ENCODE measurements at places on chromosomes 11 and 22.

DNA sequence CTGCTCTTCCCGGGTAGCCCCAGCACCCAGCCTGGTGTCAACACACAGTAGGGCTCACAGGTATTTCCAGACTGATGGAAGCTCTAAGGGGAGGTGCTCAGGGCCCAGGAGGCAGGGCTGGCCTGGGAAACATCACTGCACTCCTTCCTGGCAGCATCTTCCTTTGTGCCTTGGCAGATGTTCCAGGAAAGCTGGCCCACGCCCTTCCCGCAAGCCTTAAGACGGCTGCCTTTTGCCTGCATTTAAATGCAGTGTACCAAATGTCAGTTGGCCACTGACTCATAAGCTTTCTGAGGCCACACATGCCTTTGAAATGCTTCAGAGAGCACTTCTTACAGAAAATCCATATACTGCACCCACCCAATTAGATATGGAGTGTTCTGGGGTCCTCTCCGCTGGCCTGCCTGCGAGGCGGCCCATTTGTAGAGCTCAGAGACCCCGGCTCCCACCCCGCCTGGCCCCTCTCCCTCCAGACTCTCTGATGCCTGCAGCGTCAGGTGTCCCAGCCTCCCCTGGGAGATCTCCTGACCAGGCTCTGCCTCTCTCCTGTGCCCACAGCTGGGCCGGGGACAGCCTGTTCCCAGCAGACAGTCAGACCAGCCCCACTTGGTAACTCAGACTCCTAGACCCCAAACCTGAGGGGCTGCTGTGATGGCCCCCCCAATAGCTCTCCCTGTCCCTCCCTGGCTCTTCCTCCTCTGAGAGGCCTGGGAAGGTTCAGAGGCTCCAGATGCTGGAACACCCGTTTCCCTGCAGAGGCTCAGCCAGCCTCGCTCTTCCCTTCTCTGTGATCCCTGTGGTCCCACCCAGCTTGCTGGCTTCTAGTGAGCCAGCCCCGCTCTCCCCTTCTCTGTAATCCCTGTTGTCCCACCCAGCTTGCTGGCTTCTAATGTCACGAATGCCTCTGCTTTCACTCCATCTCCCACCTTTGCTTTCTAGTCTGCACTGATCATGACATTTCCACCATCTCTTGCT, 47.6 kb upstream of the THY1 start:
- peak; percentile 46 for DNase-seq

- peak; percentile 34 for DNase-seq
These were observed 112.1 kb upstream of the DRD2 start for GRCh38 chr11:113587308-113587739.

GRCh38 chr22:35568751-35569739, 28.4 kb downstream of the RASD2 start:
- DNase-seq, result peak; percentile 57

- no peak for DNase-seq
These were observed 69.2 kb upstream of the RRM1 start for GRCh38 chr11:4025248-4025966.

- DNase-seq, result no peak
These were observed 30.9 kb downstream of the ANO1 start for GRCh38 chr11:70109006-70109405.

DNA sequence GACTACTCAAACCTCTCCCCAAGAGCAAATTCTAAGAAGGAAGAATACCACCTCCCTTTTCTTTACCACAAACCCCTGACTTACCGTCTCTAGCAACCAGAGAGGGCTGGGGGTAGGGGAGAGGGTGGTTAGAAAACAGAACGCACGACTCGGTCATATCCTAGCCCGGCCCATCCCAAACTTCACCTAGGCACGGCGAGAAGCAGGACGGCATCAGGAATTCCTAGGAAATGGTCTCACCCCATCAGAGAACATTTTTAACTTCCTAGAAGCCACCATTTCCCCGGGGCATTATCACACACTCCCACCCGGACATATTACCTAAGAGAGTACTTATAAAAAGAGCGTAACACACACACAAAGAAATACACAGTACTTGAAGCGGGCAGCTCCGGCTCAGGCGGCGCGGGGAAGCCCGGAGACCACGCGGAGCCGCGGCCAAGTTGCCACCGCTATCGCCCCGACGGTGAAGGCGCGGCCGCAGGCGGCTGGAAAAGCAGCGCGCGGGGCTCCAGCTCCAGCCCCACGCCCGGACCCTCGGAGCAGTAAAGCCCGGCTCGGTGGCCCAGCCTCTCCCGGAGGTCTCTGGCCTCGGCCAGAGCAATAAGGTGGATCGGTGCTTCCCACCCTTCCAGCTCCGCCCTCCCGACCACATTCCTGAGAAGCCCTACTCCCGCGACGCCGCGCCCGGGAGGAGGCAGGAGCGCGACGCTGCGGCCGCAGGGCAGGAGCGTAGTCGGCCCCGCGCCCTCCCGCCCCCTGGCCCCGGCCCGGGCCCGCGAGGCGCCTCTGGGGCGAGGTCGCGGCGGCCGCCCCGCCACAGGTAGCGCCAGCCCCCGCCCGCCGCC, 878 bp downstream of the RRAS2 start:
- DNase-seq, result peak; percentile 45

GRCh38 chr11:72643547-72643946, 30.7 kb downstream of the PDE2A start:
- DNase-seq, result peak; percentile 71

- no peak for DNase-seq
These were observed 20.5 kb upstream of the ETS1 start for GRCh38 chr11:128607819-128608218.

- DNase-seq, result peak; percentile 32
These were observed 33.3 kb upstream of the NNMT start for GRCh38 chr11:114262681-114263512.

DNA sequence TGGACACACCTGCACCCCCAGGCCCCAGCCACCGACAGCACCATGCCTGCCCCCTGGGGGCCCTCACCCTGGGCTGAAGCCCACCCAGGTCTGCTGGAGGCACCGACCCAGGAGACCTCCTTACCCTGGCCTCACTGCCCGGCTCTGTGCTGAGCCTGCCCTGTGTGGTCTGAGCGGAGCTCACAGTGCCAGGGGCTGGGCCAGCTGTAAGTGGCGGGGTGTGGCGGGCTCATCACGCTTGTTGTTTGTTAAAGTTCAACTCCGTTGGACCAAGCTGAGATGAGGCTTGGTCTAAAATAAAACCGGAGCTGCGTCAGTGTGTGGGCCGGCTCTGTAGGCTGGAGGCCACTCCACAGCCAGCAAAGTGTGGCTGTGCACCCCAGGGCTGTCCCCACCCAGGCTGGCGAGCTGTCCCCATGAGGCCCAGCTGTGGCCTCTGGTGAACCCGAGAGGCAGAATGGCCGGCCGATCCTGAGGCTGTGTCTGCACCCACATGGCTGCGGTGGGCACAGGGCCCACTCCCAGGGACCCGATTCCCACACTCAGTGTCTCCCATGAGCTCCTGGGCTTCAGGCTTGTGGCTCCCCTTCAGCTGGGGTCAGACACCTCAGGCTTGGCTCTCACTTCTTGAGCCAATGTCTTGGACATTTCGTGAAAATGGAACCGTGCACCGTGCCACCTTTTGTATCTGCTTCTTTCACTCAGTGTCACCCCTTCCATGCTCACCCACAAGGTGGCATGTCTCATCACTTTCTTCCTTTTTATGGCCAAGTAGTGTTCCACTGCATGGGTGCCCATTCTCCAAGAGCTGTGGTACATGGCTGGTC, 137.9 kb downstream of the CTTN start:
- no peak for DNase-seq

DNA sequence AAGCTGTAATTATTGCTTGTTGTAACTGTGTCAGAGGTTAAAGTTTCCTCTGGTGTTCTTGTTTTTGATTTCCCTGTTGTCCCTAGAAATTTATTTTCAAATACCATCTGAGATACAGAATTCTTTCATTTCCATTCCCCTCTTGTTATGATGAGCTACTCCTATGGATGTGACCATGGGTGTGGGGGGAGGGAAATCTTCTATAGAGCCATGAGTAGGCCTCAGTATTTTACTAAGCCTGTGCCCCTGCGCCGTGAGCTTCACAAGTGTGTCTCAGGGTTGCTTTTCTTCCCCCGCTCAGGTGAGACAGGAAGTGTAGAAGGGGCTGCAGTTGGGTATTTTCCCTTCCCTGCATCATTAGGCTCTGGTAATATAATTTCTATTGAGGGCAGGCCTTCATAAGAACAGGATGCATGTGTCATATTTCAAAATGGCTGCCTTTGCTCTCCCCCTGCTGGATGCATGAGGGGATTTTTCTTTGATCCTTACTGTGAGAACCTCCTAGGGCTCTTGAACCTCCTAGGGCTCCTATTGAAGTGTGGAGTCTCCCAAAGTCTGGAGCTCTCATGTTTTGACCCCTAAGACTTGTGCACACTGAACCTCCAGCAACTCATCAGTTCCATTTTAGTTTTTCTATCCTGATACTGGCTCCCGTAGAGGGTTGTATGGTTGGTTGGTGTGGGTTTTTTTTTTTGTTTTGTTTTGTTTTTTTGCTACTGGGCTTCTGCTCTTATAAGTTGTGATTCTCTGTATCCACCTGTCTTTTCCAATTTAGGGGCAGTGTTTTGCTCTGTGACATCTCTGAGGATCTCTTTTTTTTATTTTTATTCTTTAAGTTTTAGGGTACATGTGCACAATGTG, 658.2 kb downstream of the NTM start:
- peak; percentile 61 for DNase-seq

DNA sequence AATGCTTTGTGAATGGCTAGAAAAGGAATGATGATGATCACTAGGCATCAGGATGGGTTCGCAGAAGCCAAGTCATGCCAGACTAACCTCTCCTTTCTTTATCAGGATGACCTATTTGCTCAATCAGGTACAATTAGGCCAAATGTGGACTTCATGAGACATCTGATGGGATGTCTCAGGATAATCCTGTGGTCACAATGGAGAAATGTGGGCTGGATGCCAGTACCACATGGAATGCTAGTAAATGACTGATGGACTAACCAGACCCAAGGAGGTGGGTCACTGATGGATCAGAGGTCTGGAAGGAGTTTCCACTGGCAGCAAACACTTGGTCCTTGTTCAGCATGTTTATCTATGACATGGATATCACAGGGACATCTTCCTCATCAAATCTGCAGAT, 94.8 kb upstream of the PHOX2A start:
- DNase-seq, result no peak

Data from bronchial epithelial cell (primary cell).